ENCODE measurements at places on chromosomes 5 and 9. TPM values are rescaled to one million over a fixed set of nuclear protein-coding genes. Genes with fewer than 3 reads are reported as not detected.

- no peak for DNase-seq
Observed at GRCh38 chr5:9316733-9317132, 229.1 kb downstream of the SEMA5A start.

- DNase-seq = no peak
Observed at GRCh38 chr9:88733651-88734421, 198.9 kb downstream of the NXNL2 start.

DNA sequence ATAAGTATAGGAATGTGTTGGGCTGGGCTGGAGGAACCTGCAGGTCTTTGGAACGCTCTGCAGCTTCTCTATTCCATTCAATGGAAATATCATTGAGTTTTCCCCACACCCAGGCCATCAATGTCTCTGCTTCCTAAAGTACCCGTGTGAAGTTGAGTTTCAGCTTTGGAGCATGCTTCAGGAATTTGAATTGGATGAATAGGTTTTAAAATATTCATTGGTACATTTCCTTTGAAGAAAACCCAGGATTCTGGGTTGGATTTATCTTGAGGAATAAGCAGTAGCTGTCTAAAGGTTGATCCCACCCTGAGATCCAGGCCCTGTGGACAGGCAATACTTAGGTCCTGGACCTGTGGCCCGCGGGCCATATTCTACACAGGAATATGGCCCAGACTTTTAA is 37.3 kb downstream of the INSYN2B start:
- DNase-seq = no peak

CDH10 gene
- total RNA-seq = not detected

LECT2 gene
- total RNA-seq = not detected
